ENCODE measurements at places on chromosomes 3 and 15.
A peak's percentile ranks its signal among the peaks of the same experiment; 100 is the strongest.

GRCh38 chr3:71916747-71917369, 131.9 kb upstream of the PROK2 start:
- peak; percentile 27 for DNase-seq

- DNase-seq, result no peak
Observed at GRCh38 chr15:39151545-39151944, 429.3 kb upstream of the THBS1 start.

DNA sequence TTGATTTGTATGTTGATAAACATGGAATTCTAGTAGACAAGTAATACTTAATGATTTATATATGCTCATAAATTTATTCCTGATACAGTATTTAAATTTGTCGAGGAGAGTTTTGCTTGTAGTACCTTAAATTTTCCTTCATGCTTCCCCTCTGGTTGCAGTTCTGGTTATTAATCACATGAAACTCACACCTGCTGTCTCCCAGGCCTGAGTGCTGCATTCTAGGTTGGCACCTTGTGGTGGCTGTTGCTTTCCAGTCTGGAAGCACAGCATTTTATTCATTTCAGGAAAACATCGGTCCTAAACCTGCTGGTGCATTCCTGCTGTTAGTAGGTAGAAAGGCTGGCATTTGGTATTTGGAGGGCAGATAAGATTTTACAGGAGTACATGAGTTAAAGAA, 44.9 kb downstream of the ATP1B3 start:
- DNase-seq, result no peak

GRCh38 chr3:124298301-124298700, 306.4 kb upstream of the ROPN1 start:
- DNase-seq, result no peak

DNA sequence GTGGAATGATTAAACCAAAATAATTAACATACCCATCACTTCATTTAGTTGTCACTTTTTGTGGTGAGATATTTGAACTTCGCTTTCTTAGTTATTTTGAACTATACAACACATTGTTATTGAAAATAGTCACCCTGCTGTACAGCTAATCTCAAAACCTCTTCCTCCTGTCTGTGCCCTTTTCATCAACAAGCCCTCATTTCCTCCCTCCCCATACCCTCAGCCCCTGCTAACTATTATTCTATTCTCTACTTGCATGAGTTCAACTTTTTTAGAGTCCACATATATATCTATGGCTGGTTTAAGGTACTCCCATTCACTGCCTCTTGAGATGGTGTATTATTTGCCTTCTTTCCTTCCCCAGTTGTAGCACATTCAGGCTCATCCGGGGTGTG, 32.2 kb downstream of the COL8A1 start:
- DNase-seq, result no peak

- DNase-seq, result no peak
Observed at GRCh38 chr3:159994182-159994581, 5.5 kb downstream of the IL12A start.

DNA sequence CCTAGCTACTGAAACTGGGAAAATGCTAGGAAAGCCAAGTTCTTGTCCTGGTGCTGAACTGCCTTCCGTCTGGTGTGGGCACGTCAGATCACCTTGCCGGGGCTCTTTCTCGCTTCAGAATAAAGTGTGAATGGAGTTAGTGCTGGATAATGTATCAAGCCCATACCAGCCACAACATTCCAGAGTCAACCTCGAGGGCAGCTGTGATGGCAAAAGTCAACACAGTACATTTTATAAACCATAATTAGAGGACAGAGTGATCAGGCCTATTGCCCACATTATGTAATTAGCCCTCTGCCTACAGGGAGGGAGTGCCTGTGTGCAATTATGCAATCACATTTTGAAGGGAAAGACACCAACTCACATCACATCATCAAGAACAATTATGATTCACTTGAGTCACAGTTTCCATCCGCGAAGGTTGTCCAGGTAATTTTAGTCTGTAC, 165.2 kb downstream of the RORA start:
- no peak for DNase-seq

GRCh38 chr15:65901336-65901735, 32.0 kb downstream of the RAB11A start:
- no peak for DNase-seq

GRCh38 chr15:72844067-72844466, 60.5 kb upstream of the ADPGK start:
- DNase-seq, result no peak

GRCh38 chr3:50245251-50245745, 9.3 kb downstream of the GNAI2 start:
- peak; percentile 70 for DNase-seq

- peak; percentile 77 for DNase-seq
Observed at GRCh38 chr3:170330366-170330765, 27.1 kb upstream of the SKIL start.

DNA sequence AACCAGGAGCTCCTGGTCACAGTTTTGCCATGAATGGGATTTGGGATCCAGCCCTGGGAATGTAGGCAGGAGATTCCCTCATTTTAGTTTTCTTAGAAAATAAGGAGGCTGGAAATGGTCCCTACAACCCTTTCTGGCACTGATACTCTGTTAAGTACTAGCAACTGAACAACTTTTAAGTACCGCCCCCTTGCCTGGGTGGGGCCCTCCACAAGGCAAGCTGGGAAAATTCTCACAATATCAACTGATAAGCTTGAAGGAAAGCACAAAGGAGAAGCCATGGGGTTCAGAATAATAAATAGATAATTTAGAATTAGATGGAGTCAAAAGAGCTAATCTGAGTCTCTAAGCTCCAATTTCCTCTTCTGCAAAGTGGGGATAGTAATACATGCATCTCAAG, 4.2 kb upstream of the DGKG start:
- no peak for DNase-seq

GRCh38 chr3:10423171-10423882, 82.1 kb downstream of the ATP2B2 start:
- DNase-seq, result no peak

DNA sequence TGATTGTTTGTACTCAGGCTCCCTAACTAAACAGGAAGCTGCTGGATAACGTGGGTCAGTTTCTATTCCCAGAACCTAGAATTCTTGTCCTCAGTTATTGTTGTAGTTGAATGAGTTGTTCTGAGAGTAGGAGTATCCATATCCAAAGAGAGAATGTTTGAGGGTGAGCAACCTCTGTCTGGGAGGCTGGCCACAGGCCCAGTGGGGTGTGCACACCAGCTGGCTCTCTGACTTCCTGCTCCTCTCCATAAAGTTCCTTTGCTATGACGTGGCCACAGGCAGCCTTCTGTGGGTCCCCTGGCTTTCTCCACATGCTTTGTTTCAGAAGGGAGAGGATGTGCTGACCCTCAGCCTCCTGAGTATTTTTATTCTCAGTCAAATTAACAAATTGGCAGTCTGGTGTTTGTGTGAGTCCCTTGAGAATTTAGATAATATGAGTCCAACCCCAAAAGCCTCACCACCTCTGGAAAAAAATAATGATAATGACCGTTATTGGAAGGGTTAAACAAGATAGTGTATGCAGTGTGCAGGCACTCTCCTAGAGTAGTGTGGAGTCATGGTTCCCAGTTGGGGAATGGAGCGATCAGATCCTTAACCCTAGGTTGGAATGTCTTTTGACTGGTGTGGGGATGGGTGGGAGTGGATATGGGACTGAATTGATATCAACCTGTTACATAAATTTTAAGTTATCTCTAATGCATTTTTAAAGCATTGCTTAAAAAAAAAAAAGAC, 47.6 kb upstream of the MED12L start:
- peak; percentile 94 for DNase-seq

GRCh38 chr15:38378161-38378560, 75.8 kb upstream of the FAM98B start:
- peak; percentile 21 for DNase-seq

GRCh38 chr3:194045289-194045688, 90.7 kb upstream of the HES1 start:
- DNase-seq, result no peak

DNA sequence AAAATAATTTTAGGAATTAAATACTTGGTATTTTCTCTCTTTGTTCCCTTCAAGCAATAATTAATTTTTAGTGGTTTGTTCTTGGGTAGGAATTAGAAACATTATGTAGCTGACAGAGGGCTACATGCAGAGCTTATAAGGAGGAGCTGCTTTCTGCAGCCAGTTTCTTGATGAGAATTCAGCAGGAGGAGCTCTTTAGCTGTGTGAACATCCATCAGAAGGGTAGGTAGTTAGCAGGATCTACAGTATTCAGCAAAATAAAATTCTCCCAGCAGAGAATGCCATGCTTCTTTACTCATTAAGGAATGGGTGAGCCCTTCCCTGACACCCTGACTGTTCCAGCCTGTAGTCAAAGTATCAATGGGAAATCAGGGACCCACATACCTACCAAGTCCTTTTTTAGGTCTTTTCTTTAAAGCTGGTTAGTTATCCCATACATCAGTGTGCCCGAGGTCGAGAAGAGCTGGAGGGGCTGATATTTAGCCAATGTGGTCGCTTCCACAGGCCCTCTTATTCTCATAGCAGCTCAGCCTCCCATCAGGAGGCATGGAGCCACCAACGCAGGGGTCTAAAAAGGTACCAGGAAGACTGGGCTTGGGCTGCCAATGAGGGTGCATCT, 54.0 kb downstream of the KCNAB1 start:
- DNase-seq, result peak; percentile 75

DNA sequence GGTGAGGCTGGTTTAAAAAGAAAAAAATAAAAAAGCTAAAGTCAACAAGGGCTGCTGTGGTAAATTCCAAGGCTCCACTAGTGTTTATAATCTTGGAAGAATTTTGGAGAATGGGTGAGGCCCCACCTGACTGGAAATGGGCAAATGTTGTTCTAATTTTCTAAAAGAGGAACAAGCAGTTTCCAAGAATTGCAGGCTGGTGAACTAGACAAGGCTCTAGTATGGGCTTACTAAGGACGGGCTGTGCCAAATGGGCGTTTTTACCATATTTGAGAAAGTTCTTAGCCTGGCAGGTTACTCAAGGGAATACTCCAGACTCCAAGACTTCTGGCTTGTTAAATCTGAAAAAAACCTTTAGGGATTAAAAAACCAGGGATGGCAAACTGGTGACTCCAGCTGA, 67.0 kb upstream of the ABHD2 start:
- DNase-seq, result no peak

GRCh38 chr3:135125171-135125801, 330.2 kb downstream of the EPHB1 start:
- DNase-seq, result peak; percentile 40

GRCh38 chr3:58635371-58636285, 30.9 kb downstream of the FAM3D start:
- no peak for DNase-seq

DNA sequence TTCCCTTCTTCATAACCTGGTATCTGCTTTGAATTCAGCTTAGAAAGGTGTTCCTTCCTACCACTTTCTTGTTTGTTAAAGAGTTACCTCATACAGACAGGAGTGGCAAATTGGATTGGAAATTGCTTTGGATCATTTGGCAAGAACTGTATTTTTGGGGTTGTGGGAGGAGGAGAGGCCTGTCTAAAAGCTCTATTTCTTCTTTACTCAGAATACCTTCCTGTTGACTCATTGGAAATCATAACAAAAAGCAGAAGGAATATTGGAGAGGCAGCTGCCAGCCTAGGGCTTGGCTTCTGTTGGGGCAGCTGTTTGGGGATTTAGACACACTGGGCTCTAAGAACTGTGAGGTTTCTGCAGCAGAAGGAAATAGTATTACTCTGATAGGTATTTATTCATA, 14.2 kb downstream of the IQGAP1 start:
- DNase-seq, result peak; percentile 93

- DNase-seq, result no peak
Observed at GRCh38 chr3:23044463-23044862, 158.7 kb upstream of the UBE2E2 start.

DNA sequence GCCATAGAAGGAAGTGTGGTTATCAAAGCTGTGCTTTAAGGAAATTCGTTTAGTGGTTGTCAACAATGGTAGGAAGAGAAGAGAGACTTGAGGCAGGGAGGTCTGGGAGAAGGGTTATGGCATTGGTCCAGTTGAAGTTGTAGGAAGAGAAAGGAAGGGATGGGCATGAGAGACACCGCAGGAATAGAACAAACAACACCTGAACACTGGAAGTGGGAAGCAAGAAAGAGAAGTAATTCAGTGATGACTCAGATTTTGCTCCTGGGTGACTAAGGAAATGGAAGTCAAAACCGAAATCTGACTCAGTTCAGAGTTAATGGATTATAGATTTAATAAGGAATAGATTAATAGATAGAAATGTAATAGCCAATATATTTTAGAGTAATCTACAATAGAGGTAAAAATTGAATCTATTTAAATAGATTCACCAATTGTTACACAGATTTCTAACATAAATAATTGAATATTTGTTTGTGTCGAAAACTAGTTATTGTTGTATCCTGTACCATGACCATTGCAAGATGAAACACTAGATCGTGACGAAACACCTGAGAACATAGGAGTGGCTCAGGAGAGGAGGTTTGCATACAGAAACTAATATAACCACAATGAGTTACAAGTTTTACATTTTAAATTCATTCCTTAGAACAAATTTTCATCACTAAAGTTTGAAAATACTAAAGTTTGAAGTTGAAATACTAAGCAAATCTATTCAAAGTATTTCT, 36.0 kb downstream of the THBS1 start:
- peak; percentile 30 for DNase-seq

DNA sequence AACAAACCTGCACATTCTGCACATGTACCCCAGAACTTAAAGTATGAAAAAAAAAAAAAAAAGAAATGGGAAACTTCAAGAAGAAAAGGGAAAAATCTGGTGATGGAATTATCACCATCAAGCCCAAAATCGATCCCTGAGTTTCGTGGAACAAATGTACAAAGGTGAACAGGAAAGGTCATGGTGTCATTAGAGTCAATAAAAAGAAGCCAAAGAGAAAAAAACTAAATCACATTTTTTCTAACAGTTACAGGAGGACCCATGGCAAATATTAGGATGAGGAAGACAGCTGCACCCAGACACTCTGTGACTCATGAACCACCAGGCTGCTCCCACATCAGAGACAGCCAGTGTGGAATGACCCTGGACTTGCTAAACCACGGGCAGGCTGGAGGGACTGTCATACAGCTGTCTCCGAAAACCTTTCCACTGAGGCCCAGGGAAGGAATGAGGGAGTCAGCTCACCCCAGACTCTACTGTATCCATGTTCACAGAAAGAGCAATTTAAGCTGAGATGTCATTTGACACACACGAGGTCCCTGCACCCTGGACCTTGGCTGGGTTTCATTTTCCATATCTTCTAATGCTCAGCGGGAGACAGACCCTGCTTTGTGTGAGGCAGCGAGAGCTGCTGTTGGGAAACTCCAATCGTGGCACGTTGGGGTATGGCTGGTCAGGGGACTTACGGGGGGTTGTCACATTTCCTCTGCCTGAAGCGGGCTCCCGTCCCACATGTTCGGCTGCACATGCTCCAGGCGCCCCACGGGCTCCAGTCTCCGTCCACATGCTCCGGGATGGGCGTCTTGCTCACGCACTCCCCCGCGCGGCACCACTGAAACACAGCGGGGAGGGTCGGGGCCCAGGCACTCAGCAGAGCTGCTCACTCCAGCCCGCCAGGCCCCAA, 210.2 kb downstream of the ADAMTS17 start:
- DNase-seq, result peak; percentile 94

- DNase-seq, result peak; percentile 49
Observed at GRCh38 chr3:178966299-178967176, 105.1 kb downstream of the ZMAT3 start.

DNA sequence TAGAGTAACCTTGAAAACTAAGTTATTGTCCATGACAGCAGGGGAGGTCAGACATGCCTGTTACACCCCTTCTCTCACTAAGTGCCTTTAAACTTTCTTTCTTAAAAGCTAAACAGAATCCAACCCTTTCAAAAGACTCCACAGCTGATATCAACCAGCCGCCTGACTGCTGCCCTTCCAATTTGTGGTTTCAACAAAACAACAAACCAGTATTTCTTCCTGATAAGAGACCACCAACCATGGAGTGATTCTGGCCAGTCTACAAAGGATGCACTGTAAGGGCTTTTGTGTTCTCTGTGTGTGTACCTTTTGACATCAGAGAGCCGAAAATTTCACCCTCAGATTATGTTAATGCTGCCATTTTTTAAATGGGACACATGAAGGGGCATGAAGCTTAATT, 1204.2 kb downstream of the ROBO2 start:
- DNase-seq, result no peak
